ENCODE measurements at places on chromosomes 6 and 20.

DNA sequence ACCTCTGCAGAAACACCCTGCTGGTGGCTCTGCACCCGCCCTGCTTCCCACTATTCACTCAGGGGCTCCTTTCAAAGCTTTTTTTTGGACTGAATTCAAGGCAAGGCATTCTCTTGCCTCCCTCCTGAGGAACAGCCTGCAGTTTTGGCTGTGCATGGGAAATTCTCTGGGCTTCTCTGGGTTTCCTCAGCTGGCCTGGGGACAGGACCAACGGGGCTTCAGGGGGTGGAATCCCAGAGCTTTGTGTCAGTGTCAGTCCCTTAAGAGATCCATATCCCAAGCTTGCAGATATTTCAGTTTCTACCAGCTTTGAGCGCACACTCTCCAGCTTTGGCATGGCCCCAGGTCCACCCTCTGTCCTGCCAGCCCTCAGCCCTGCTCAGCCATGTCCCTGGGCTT lies 2.0 kb downstream of the SCRT2 start:
- no peak for DNase-seq

DNA sequence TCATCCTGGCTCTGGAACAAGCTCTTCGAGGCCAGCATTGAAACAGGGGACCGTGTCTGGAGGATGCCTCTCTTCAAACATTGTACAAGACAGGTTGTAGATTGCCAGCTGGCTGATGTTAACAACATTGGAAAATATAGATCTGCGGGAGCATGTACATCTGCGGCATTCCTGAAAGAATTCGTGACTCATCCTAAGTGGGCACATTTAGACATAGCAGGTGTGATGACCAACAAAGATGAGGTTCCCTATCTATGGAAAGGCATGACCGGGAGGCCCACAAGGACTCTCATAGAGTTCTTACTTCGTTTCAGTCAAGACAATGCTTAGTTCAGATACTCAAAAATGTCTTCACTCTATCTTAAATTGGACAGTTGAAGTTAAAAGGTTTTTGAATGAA lies 3.6 kb upstream of the CDKN1A start:
- DNase-seq, result no peak

DNA sequence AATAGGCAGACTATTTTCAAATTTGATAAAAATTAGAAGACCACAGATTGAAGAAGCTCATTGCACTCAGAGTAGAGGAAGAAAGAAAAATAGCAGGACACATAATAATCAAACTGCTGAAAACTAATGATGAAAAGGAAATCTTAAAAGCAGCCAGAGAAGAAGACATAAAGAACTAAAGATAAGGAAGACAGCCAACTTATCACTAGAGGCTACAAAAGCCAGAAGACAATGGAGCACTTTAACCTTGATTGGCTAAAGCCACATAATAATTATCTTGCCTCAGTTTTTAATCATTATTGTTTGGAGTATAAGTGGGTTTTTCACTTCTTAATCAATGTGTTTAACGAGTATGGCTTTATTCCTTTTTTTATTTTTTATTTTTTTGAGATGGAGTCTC lies 397.6 kb downstream of the RNF144B start:
- no peak for DNase-seq

- no peak for DNase-seq
These were observed 6.2 kb downstream of the TMEM200A start for GRCh38 chr6:130371921-130372420.

DNA sequence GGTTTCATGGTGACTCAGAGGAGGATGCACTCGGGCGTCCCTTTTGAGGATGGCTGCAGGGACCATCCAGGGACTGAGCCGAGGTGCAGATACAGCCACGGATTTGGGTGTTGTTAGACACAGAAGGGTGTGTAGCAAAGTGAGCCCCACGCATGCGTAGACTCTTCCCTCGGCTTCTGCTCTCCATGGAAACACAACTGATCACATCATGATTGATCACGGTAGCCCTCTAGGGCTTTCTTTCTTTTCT lies 606 bp upstream of the ULBP1 start:
- DNase-seq, result no peak

DNA sequence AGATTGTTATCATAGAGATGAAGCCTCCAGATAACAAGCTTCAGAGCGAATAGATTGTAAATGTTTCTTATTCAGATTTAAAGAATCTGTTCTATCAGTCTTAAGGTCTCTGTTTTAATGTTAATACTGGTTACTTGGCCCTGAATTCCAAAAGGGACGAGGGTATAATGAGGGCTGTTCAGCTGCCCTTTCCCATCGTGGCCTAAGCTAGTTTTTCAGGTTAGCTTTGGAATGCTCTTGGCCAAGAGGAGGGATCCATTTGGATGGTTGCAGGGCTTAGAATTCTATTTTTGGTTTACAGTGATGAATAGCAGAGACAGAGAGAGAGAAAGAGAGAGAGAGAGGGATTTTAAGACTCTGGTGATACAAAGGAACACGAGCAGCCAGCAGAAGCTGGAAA lies 62.8 kb upstream of the UFL1 start:
- no peak for DNase-seq

GRCh38 chr20:24465159-24465558 lies 4.3 kb upstream of the SYNDIG1 start:
- no peak for DNase-seq

DNA sequence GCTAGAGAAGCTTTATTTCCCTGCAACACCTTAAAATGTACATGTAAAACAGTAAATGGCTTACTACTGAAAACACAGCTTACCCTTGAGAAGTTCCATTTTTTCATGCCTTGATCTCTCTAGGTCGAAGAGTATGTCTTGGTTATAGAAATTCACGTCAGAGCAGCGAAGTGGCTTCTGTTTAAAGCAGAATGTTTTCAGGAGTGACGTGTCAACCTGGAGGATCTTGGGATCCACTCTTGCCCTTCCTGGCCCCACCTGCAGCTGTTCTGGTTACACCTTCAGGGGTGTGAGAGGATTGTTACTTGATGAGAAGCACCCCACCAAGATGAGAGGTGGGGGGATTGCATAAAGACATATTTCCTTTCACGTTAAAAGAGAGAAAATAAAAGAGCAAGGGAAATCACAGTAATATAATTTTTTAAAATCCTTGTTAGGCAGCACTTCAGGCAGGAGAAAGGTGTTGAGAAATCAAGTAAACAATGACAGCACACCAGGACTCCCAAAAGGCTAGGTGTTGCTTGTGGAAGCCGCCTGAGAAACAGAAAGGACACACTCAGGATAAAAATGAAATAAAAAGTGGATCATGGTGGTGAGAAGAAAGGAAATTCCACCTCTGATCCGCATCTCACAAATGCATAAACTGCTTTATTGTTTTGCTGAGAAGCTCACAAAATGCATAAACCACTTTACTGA lies 149.7 kb downstream of the UNC5CL start:
- DNase-seq, result no peak

DNA sequence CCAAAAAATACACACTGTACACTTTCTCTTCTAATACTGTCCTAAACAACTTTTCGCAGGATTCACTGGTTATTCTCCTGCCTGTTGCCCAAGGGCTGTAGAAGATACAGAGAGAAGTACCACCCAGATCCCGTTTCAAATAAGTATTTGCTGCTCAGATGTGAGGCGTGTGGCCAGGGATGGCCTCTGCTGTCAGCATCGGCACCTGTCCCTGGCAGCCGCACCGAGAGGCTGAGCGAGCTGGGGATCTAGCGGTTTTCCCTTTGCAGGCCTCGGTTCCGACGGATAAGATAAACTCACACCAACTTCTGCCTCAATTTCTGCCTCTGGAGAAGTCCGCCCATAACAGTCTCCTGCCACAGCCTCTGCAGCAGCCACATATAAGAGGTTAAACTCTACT lies 685.2 kb upstream of the AGPAT4 start:
- DNase-seq, result no peak

- DNase-seq, result no peak
These were observed 116.6 kb upstream of the INSM1 start for GRCh38 chr20:20251317-20251716.

DNA sequence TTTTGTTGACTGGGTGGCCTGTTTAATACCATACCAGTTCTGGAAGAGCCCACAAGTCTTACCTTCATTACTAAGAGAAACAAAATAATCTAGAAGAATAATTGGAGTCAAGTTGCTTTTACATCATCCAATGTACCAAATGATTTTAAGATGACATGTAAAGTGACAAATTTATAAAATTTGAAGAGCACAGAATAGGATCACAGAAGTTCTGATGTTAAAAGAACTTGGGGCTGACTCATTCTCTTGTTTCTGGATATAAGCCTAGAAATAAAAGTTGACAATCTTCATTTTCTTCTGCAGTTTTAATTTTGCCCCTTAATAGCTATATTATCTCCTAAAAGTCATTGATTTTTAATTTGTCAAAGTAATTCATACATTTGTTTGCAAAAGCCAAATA lies 317.5 kb upstream of the MARCKS start:
- DNase-seq, result no peak

DNA sequence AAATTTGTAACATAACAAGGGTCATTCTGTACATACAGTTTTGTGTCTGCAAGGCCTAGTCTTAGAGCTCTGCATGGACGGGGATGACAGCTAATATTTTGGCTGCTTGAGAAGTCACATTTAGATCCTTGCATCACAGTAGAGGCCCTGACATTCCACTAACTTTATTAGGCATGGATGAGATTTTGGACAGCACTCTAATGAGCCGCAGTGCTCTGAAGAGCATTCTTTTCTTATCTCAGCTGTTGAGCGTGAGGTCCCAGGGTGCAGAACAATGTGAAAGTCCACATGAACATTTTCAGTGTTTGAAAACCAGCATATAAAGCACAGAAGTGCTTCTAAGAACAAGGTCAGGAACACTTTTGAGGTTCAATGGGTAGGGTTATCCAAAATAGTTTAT lies 58.9 kb downstream of the IPCEF1 start:
- no peak for DNase-seq

DNA sequence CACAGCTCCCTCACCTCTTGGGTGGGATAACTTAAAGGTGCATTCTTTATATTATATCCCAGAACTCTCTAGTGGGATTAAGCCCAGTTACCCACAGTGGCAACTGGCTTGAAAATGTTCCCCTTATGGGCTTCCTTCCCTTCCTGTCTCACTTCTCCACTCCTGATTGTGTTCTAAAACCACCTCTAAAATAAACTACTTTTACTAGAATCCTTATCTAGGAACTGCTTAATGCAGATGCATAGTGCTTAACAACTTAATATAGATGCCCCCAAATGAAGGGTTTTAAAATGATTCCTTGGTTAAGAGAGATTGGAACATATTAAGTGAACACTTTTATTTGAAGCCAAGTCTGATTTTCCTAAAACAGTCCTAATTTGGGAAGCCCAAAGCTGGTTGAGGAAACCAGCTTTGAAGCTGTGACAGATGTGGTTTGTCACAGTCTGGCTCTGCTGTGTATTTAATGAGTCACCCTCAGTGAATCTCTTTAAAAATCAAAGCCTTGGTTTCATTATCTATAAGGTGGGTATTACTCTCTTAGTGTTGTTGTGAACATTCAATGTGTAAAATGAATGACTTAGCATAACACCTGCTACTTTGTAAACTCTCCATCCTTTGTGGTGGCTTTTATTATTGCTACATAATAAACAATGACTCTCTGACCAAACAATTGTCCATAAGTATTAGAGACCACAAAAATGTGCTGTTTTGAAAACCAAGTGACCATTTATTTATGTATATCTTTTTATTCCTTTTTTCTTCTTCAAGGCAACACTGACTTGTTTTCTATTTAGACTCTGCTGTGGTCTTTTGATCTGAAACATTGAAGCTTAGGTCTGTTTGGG lies 24.4 kb downstream of the PLCB1 start:
- DNase-seq, result no peak

DNA sequence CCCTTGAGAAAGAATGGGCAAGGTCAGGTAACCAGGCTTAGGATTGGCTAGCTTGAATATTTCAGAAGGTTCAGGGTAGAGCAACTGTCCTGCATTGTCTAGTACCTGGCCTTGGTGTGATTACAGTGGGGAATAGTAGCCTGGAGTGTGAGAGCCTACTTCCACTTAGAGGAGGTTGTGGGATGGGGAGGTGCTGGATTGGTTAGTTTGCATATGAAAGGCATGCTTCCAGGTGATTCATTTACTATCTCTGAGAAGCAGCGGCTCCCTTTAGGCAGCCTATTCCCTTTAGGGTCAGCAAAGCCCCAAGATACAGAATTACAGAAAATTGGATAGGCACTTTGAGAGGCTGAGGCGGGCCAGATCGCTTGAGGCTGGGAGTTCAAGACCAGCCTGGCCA lies 25.0 kb upstream of the SCGN start:
- DNase-seq, result no peak

DNA sequence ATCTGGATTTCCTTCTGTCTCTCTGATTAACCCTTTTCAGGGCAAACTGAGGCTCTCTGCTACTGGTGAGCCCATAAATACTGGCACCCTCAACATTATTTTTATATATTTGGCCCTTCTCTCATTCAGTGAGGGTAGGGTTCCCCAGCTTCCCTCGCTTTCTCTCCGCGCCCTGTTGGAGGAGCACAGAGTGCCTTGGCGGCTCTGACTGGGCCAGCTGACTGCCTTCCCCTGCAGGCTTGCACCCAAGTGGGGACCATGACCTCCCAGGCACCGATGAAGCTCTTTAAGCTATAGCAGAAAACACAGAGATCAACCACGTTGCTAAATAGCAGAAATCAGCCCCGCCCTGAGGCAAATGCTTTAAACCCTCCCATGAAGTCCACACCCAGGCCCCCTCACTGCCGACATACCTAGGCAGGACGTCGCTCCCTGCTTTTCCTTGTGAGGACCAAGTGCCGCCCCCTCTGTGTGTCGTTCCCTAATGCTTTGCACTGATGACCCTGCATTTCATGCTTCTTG lies 105.0 kb downstream of the HUS1B start:
- DNase-seq, result no peak

DNA sequence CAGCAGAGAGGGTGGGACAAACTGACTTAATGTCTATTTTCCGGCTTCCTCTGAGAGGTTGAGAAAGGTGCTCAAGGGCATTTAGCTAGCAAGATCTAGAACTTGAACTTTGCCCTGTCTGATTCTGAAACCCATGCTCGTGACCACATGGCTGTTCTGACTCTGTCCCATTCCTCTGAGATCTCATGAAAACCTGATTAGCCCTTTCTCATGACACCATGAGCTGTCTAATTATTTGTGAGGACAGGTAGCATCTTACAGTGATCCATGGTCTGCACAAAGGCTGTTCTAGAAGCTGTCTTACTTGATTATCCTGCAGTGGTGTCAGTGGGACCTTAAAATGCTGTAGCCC lies 89.6 kb upstream of the TOX2 start:
- no peak for DNase-seq

GRCh38 chr6:148295261-148295887 lies 47.3 kb upstream of the SASH1 start:
- DNase-seq, result no peak

GRCh38 chr20:664151-664550 lies 11.2 kb upstream of the SRXN1 start:
- DNase-seq, result no peak

GRCh38 chr6:142926177-142926493 lies 18.8 kb downstream of the HIVEP2 start:
- DNase-seq, result no peak

Data from activated naive CD4-positive, alpha-beta T cell (primary cell).